Motor neuron (in vitro differentiated cells): ENCODE measurements at places on chromosomes 13 and 19. TPM values are rescaled to one million over a fixed set of nuclear protein-coding genes. Genes with fewer than 3 reads are reported as not detected.

MED16 gene
- 33.4 and 36.8 TPM in 2 replicates for total RNA-seq

COL4A1 gene
- 4.9 and 6.8 TPM in 2 replicates for total RNA-seq

WDR88 gene
- total RNA-seq: 0.42 and 0.55 TPM in 2 replicates

KIR2DL4 gene
- total RNA-seq: not detected in 2 replicates

CGB3 gene
- total RNA-seq: not detected in 2 replicates

LSR gene
- total RNA-seq: 3.6 and 6.2 TPM in 2 replicates

TNFRSF19 gene
- total RNA-seq: 7.5 and 7.8 TPM in 2 replicates
